NCI-H524 treated with DMSO at 0.1 percent for 48 hours (cell line): ENCODE measurements at places on chromosomes 6 and 20.

DNA sequence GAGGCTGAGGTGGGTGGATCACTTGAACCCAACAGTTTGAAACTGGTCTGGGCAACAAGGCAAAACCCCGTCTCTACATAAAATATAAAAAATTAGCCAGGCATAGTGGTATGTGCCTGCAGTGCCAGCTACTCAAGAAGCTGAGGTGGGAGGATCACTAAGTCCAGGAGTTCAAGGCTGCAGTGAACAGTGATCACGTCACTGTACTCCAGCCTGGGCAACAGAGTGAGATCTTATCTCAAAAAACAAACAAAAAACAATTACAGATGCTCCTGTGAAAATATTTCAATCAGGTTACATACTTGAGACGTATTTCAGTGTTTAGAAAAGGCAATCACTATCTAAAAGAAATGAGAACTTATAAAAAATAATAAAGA, 33.8 kb downstream of the RANBP9 start:
- DNase-seq = no peak

DNA sequence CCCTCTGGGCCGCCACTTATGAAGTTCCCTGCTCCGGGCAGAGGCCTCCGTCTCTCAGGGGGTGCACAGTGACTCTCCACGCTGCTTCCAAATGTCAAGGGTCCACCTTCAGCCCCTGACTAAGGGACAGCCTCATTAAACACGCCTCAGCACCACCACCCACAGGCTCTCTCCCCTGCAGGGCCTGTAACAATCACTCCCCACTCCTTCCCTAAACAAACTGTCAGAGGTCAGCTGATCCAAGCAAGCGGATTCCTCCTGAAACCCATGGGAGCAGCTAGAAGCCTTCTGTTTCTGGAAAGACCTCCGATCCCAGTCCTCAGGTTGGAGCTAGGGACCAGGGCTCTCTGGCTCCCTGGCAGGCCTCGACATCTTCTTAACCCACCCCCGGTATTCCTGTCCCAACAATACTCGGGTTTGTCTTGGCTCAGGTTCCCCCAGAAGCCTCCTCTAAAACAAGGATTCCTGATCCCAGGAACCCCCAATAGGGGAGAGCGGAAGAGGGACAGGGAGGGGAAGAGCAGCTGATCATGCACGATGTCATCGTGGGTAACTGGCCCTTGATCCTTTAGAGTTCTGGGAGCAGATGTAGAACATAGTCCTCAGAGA, 181.0 kb downstream of the ZNF217 start:
- DNase-seq = no peak

GRCh38 chr6:149750136-149750609, 632 bp downstream of the PCMT1 start:
- DNase-seq = peak; percentile 35

- peak; percentile 55 for DNase-seq
These were observed 45.1 kb downstream of the CPNE5 start for GRCh38 chr6:36793913-36794712.

DNA sequence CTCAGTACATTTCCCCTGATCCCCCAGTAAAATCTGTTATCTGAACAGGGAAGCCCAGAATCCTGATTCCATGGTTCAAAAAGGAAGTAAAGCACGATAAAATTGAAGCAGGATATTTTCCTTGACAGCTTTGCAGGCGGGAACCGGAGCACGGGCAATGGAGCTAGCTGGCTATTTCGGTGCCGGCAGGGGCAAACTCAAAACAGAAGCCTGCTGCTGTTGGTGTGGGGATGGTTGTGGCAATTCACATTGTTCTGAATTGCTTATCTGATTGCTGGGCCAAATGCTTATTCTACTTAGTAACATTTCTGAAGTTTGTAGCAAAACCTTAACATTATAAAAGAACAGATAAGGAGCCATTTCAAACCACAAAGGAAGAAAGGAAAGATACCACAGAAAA, 172.4 kb downstream of the MMS22L start:
- no peak for DNase-seq

DNA sequence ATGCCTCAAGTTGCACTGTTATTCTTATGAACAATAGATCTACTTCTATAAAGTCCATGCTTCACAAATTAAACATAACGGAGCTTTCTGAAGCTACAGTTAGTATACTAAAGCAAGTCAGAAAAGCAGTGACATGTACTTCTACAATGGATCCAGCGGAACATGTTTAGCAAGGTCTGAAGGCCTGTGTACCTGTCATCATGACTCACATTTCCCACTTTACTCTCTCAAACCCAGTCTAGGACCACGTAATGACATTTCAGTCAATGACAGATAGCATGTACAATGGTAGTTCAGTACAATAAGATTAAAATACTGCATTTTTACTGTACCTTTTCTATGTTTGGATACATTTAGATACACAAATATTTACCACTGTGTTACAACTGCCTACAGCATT, 132.1 kb downstream of the MMS22L start:
- DNase-seq = no peak

- DNase-seq = no peak
These were observed 108.2 kb downstream of the HFE start for GRCh38 chr6:26195376-26195923.

- DNase-seq = peak; percentile 38
These were observed 48.5 kb downstream of the FNDC1 start for GRCh38 chr6:159217595-159218275.

DNA sequence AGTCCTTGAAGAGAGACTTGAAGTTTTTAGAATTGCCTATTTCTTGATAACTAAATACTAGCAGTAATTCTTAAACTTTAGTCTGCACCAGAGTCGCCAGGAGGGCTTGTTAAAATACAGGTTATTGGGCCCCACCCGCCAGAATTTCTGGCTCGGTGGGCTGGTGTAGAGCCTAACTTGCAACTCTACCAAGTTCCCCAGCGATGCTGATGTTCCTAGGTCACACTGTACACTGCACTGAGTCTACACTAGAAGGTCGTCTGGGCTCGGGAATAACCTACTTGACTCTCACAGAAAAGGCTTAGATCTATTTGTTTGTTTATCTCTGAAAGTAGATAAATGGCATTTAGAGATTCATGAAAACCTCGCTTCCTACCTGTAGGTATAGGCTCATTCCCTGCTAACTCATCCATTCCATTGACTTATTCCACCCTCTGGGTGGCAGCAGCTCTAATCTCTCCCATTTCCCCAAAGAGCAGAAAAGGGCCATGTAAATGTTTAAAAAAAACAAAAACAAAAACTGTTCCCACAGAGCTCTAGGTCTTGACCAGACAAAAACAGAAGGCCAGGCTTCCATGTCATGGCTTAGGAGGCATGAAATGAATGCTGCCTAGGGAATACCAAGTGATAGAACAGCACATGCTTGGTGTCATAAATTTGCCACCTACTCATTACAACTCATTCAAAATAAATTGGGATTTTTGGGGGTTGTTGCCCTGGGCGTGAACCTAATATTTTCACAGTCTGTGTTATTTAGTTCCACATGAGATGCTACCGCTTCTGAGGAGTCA, 292.1 kb downstream of the ADGB start:
- peak; percentile 88 for DNase-seq

DNA sequence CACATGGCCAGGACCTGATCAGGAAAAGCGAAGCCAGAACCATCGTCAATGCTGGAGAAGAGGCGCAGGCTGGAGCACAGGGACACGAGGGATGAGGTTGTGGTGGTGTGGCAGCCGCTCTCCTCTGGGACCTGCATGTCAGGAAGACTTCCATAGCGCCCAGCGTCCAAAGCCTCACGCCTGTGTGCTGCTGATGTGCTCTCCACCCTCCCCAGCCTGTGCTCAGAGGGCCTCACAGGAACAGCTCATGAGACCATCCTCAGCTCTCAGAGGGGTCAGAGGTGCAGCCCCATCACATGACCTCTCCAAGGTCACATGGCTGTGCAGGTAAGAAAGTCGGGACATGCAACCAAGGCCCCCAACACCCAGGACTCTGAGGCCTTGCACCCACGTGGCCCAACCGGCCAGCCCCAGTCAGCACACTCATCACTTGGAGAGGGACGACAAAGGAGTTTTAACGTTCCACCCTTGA, 84.4 kb downstream of the NINL start:
- DNase-seq = no peak

GRCh38 chr6:13472099-13472498, 15.3 kb downstream of the GFOD1 start:
- DNase-seq = no peak

DNA sequence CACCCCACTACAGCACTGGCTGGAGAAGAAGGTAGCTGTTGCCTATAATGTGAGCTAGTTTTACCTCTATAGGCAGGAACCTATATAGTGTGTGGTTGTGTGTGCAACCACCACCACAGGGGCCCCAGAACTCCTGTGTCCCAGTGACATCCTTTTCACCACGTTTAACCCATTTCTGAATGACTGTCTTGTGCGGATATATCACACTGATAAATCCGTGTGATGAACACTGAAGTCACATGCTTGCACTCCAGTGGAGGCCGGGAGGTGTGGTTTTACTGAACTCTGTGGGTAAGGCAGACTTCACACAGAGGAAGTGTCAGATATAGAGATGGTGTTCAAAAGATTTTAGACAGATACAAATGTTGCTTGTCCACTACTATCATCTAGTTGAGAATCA, 32.5 kb downstream of the SDHAF4 start:
- no peak for DNase-seq

DNA sequence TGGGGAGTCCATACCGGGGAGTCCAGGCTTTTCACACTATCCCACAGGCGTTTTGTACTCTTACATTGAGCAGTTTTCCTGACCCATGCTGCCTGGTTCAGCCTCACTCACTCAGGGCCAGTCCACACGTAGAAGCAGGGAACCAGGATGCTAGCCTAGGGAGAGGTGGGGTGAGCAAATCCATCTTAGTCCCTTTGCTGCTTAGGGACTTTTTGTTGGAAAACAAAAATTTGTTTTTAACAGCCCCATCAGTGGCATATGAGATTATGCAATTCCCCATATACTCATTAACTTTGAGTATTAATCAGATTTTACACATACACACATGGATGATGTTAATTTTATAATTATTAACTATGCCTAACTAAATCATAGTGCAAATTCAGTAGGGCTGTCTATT, 84.2 kb downstream of the EZR start:
- DNase-seq = no peak

DNA sequence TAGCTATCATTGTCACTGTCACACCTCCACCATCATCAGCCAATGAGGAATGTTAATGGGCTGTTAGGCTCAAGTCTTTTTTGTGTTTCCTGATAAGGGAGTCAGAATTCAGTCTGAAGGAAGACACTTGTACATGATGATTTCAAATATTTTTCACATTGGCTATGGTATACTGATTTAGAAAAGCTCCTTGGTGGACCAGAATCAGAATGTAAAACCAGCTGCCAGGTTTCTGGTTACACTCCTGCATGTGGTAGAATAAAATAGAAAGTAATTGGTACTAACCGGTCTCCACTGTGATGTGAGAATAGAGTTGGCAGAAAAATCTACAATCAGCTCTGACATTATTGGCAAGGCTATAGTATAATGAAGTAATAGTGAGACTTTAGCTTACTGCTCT, 10.7 kb downstream of the COL9A1 start:
- no peak for DNase-seq

DNA sequence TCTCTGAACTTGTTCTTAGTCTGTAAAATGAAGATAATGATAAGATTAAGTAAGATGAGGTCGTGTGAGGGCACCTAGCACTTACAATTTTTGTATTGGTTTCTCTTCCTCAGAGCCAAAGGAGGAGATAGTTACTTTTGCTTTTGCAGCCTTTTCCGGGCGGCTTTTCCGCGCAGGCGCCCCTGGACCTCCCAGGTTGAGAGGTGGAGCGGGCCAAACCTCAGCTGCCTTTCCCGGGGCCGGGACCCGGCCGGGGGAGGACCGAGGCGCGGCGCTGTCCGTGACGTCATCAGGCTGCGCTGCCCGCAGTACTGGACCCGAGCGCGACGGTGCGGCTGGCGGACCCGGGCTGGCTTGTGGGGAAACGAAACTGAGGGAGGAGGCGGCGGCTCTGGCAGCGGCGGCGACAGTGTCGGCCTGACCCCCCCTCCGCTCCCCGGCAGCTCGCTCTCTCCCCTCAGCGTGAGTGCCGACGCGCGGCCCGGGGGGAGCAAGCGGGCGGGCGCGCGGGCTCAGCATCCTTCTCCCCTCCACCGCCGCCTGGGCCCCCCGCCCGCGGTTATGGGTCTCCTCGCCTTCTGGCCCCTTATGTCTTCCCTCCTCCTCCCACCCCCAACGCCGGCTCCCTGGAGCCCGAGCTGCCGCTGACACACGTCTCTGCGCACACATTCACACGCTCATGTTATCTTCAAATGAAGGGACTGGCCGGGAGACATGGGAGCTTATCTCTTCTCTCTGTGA, at the start of gene CMTR1:
CMTR1 (plus strand) TSS at position 306 of the 741 bp plus-strand sequence. CDS start 2,409 bp downstream, outside the sequence.
- DNase-seq = no peak

GRCh38 chr6:56594699-56595098, 48.0 kb downstream of the DST start:
- no peak for DNase-seq

DNA sequence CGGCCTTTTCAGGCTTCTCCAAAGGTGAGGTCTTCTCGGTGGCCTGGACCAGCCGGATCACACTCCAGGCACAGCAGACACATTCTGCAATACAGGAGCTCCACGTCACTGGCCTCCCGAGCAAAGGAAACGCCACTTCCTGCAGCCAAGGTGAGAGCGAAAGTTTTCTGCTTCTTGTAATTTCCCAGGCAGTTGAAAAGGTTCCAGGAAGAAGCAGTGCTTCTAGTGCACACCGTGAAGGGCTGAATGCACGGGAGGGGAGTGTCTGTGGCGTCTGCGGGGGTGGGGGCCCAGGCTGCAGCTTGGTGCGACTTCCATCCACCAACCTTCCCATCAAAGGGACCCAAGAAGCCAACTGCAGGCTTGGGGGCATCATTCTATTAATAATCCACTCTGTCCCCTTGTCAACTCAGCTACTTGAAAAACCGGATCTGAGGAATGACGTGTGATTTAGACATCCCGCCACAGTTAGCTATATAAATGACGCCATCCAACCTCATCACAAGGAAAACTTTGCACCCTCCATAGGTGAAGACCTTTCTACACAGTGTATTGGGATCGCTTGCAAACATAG, 61.1 kb downstream of the NFATC2 start:
- DNase-seq = no peak

- DNase-seq = no peak
These were observed 33.2 kb upstream of the PCMTD2 start for GRCh38 chr20:64222291-64222735.

DNA sequence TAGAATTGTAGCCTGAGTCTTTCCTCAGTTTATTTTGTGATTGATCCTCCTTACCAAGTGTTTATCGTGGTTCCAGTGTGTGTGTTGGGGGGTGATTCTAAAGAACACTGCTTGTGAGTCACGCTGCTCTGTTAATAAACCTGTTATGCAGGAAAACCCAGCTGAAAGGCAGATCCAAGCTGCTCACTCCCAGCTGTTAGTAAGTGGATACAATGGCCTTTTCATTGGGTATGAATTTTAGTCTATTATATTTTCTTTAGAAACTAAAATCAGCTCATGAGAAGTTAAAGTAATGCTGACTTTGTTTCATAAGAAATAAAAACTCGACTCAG, 12.2 kb upstream of the DSTN start:
- no peak for DNase-seq

GRCh38 chr6:31700740-31701401, 2.3 kb downstream of the ABHD16A start:
- no peak for DNase-seq

- DNase-seq = no peak
These were observed 332.9 kb downstream of the CDKAL1 start for GRCh38 chr6:20866935-20867703.

- DNase-seq = no peak
These were observed 99.7 kb downstream of the DNAH8 start for GRCh38 chr6:38814761-38815160.
